ENCODE measurements at places on chromosomes 1 and 21. TPM values are rescaled to one million over a fixed set of nuclear protein-coding genes. Genes with fewer than 3 reads are reported as not detected.

The NCDN gene
- 43.9 TPM for polyA plus RNA-seq

The KCNJ10 gene
- polyA plus RNA-seq, result 0.35 TPM

The LAMC2 gene
- 0.36 TPM for polyA plus RNA-seq

The CATSPERE gene
- 0.27 TPM for polyA plus RNA-seq

The IGSF9 gene
- polyA plus RNA-seq, result 4.2 TPM

The GUCA2B gene
- not detected for polyA plus RNA-seq

DNA sequence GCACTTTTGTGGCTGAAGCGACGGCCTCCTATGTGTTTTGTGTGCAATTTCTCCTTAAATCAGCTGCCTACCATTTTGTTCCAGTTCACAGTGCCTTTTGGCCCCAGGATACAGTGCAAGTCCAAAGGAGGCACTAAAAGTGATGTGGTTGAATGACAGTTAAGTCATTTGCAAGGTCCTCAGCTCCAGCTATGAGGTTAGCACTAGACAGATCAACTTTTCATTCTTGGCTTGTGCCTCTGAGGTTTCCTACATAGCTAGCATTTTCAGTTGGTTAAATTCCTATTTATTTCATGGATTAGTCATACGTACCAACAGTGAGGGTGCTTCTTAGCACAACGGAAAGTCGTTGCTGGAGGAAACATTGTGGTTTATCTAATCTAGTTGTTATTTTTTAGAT is 59.3 kb upstream of the NTPCR start:
- peak; percentile 90 for DNase-seq

GRCh38 chr1:208243527-208243966 is 637 bp downstream of the PLXNA2 start:
- no peak for DNase-seq

DNA sequence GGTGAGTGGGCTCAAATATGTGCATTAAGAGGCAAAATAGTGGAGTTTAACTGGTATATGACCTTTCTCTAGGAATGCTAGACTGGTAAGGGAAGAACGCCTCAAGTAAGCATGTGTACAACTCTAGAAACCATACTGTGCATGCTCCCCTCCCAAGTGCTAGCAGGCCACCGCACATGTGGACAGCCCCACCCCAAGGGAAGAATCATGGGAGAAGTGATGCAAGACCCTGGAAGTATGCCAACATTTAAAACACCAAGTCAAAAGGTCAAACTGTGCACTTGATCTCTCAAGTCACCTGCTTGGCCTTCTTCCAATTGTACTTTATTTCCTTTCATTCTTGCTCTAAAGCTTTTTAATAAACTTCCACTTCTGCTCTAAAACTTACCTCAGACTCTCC is 120.4 kb downstream of the WDR3 start:
- DNase-seq, result no peak

GRCh38 chr1:230632273-230632873 is 9.9 kb upstream of the COG2 start:
- DNase-seq, result peak; percentile 60

DNA sequence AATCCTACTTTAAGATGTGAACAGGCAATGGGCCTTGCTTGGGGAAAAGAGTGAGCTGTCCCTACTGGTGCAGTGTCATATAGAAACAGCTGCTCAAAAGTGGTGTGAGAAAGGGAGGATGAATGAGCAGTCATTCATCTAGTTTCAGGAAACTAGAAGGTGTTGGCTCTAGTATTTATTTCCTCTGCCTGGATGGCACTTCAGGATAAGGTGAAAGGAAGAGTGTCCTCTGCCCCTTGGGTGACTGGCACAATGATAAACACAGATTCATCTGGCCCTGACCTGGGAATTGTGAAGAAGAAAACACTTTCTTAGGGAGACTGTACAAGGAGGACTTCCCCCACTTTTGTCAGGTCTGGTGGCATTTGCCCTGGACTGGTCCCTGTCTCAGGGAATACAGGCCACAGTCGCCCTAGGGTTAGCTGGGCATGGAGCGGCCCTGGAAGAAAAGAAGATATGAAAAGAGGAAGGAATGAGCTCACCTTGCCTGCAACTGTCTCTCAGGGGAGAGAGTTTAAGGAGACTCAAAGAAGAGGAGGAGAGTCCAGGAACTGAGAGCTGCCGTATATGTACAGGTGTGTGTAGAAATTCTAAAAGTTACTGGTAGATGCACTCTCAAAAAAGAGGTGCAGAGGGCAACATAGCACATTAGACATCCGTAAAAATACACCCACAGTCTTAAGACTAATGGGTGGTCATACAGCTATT is 13.8 kb upstream of the NMNAT2 start:
- DNase-seq, result no peak

DNA sequence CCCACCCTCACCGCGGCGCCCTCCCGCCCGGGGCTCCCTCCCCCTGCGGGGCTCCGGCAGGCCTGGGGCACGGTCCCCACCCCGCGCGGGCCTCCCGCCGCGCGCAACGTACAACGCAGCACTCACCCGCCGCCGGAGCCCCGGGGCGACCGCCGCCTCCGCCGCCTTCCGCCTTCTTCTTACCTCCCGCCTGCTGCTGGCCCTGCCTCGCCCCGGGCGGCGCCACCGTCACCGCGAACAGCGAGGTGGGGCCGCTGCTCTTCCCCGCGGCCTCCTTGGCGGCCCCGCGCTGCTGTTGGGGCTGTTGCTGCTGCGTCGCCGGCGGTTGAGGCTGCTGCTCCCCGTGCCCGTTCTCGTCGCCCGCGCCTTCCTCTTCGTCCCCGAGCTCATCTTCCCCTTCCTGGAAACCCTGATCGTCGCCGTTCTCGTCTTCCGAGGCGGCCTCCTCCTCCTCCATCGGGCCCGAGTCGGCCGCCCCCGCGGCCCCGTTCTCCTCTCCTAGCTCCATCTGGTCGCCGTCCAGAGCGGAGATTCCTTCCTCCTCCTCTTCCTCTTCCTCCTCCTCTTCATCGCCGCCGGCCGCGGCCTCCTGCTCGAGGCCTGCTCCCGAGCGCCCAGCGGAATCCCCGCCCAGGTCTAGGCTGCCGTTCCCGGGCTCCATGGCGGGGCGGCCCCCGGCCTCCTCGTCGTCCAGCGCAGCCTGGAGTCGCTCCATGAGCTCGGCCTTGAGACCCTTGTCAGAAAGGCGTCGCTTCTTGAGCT is 671 bp downstream of the HNRNPU start:
- DNase-seq, result no peak

GRCh38 chr21:43688906-43689305 is 29.5 kb downstream of the RRP1B start:
- no peak for DNase-seq

GRCh38 chr1:6459850-6460265 is 6.1 kb downstream of the TNFRSF25 start:
- DNase-seq, result no peak

GRCh38 chr1:94955767-94956632 is 29.1 kb upstream of the CNN3 start:
- DNase-seq, result peak; percentile 31

DNA sequence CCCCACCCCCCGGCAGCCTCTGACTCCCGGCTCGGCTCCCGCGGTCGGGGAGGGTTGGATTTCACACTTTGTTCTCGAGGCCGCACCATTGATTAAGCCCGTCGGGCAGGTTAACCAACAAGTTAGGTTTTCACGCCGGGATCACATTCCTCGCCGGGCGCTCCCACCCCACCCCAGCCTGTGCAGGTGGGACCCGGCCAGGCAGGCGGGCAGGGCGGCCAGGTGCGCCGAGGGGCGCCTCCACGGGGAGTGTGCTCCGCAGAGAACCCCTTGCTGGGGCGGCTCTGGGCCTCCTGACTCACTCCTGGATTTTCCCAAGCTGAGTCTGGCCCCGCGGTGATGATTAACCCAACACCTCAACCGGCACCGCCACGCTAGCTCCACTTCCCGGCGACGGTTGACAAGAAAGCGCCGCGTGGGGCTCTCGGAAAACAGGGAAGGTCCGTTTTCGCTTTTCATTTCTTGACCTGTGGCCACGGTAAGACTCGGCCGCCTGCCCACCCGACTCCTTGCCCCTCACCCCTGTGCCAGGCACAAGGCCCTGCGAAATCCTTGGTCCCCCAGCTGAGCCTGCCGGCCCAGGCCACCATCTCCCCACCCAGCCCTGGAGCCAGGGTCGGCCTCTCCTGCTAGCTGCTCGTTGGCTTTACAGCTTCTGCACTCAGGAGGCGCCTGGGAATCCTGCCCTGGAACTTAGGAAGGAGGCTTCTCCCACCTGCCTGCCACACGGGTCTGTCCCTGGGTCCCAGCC is 8.8 kb upstream of the TTLL10 start:
- no peak for DNase-seq

GRCh38 chr1:44640200-44640853 is 34.0 kb downstream of the TMEM53 start:
- DNase-seq, result no peak

- no peak for DNase-seq
These were observed 112.0 kb downstream of the XPR1 start for GRCh38 chr1:180743868-180744267.

Data from cardiac muscle cell (in vitro differentiated cells and primary cell).